ENCODE measurements at places on chromosomes 12 and 14. TPM values are rescaled to one million over a fixed set of nuclear protein-coding genes. Genes with fewer than 3 reads are reported as not detected.

Gene GAPDH
- total RNA-seq = 4,958 TPM

Gene DGLUCY
- total RNA-seq = 109 TPM

Gene CCDC77
- 14.6 TPM for total RNA-seq

Gene PLEK2
- 1.1 TPM for total RNA-seq

Gene SLC5A8
- total RNA-seq = not detected

Gene PAN2
- 78.9 TPM for total RNA-seq

Gene TROAP
- total RNA-seq = 111 TPM

Gene SLCO1B1
- not detected for total RNA-seq

Gene C12orf56
- not detected for total RNA-seq

Gene STAC3
- 5.1 TPM for total RNA-seq

Gene KRAS
- total RNA-seq = 34.6 TPM

Gene NEDD8
- total RNA-seq = 229 TPM

Gene GRIN2B
- not detected for total RNA-seq

Gene SCYL2
- total RNA-seq = 32.1 TPM

Gene SPTB
- total RNA-seq = not detected

Gene CLEC1B
- total RNA-seq = not detected

Gene FBXL14
- 26.4 TPM for total RNA-seq

Gene REM2
- 0.69 TPM for total RNA-seq

Gene PRIMA1
- total RNA-seq = not detected

Gene ALX1
- total RNA-seq = not detected

Gene ISM2
- not detected for total RNA-seq

Gene KERA
- total RNA-seq = not detected

Gene RPGRIP1
- not detected for total RNA-seq

Gene NOVA1
- not detected for total RNA-seq

Gene CDC42BPB
- total RNA-seq = 1.1 TPM

Gene CD163L1
- total RNA-seq = not detected

Gene MYO1A
- 1.4 TPM for total RNA-seq

Gene DHH
- total RNA-seq = 0.12 TPM

Gene POLE
- 167 TPM for total RNA-seq

Gene COX6A1
- total RNA-seq = 323 TPM

Gene BICDL1
- total RNA-seq = 51.2 TPM

Gene ZC2HC1C
- 3.1 TPM for total RNA-seq

Gene SLC25A47
- total RNA-seq = not detected

Gene ARHGAP9
- 259 TPM for total RNA-seq

Gene LRRIQ1
- not detected for total RNA-seq

Gene RNASE2
- total RNA-seq = not detected

Gene CLEC4C
- total RNA-seq = not detected

Gene SOAT2
- 1.0 TPM for total RNA-seq

Gene BEST3
- total RNA-seq = not detected

Gene ST8SIA1
- 0.52 TPM for total RNA-seq

Gene TAS2R31
- total RNA-seq = 1.6 TPM

Gene GTF2A1
- total RNA-seq = 46.9 TPM
